Stimulated activated CD8-positive, alpha-beta memory T cell treated with anti-CD3 and anti-CD28 coated beads, Interleukin-4, amount 100 ng/mL, for 4 hours (primary cell): ENCODE measurements at places on chromosomes 5 and 9.

DNA sequence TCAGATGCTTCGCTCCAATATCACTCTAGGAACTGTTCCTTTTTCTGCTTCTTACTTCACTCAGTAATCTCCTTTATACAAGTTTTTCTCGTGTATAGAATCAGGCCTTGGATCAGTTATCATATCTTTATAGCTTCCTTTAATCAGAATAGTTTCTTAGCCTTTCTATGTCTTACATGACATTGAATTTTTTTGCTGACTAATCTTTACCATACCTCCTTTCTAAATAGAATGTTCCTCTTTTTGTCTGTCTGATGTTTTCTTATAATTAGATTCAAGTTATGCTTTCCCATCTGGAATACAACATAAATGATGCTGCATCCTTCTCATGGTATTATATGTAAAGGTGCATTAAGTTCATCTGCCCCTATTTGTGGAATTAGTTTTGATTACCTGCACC, 40.2 kb upstream of the TYRP1 start:
- DNase-seq: no peak

DNA sequence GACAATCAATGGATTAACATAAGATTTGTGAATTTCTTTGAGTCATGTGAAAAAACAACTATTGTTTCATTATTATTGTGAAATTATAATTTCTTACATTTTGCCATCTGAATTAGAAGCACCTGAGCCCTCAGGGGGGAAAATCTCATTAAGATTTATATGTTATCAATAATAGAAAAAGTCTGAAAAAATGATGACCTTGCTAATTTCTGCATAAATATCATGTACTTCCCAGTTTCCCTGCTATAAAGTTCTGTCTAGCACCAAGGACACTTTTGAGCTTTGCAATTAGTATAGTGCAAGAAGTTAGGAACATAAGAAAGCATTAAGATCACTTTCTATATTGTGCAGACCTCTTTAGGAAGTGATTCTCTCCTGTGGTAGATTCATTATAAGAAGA, 488.3 kb upstream of the TUSC1 start:
- no peak for DNase-seq

DNA sequence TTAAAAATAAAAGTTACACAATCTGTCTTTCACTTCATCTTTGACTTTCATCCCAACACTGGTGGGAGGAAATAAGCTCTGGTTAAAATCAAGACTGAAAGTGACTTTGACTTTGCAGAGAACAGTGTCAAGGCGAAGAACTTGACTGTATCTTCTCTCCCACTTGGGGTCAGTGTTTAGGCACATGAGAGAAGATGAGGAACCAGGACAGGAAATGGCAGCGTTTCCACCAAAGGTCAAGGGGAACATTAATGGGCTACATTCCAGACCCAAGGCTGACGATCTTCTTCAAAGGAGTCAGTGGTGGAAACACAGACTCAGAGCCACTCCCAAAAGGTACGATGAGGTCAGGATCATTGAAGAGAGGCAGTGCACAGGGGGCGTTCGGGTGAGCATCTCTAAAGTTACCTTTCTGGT, 409.5 kb downstream of the ARHGEF28 start:
- no peak for DNase-seq

GRCh38 chr9:131678499-131679111, 61.3 kb downstream of the RAPGEF1 start:
- DNase-seq: peak; percentile 43

DNA sequence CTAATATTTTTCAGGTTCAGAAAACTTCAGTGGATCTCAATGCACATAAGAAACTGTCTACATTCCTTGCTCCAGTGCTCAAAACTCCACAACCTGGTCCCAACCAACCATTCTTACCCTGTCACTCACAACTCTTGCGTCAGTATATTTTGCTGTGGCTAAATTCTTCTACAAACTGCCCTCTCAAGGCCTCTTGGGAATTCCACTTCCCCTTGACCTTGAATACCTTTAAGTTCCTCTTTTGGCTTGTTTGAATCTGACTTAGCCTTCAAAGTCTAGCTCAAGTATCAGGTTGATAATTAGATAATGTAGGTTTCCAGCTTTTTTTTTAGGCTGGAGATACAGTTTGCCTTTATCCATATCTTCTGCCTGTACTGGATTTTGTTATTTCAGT, 128.3 kb downstream of the SLF1 start:
- DNase-seq: no peak

- no peak for DNase-seq
Measured at GRCh38 chr9:31135567-31135966, 1248.9 kb upstream of the ACO1 start.

DNA sequence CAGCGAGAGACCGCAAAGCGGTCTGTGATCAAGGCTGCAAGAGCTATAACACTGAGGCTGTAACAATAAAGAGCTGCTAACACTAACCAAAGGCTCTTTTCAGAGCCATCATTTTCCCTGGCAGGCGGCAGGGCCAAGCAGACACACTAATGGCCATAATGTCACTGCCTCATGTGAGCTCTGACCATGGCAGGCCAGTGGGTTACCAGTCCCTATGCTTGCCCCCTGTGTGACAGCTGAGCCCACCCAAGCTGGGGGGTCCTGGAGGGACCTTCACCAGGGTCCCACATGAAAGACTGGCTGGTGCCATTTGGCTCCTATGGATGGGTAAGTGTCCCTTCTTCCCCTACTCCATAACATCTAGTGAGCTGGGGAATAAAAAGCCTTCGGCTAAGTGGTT, 29.6 kb upstream of the TESK1 start:
- DNase-seq: no peak

DNA sequence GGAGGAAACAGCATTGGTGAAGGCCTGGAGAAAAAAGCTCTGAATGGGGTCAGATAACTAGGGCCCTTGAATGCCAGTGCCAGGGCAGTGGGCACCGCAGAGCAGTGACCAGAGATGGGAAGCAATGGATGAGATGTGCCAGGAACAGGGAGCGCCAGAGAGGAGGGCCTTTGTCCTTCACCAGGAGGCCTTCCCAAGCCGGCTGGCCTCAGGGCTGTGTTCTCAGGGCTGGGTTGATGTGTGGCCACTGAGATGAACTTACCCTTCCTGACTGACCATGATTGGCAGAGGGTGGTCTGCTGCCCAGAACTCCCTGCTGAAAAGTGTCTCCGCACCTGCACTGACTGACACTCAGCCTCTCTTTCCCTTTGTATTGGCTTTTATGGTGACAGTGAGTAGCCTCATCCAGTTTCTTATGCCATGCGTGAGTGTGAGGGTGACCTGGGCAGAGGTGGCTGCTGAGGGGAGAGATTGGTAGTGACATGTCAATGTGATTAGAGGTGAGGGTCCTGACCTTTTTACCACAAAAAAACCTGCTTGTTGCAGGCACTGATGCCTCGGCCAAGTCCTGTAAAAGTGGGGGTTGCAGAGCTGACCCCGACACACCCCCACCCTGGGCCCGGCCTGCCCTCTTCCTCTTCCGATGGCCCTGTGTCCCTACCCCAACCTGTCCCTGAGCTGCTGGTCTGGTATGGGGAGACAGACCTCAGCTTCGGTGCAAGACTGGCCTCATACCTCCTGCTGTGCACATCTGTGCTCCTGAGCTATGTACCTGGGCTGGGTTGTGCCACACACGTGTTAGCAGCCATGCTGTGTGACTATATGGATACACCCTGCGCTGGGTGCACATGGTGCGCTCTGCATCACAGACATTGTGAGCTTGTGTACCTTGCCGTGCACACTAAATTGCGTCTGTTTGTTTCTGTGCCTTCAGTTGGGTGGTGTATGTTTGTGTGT, 57.1 kb upstream of the PSD2 start:
- DNase-seq: no peak

DNA sequence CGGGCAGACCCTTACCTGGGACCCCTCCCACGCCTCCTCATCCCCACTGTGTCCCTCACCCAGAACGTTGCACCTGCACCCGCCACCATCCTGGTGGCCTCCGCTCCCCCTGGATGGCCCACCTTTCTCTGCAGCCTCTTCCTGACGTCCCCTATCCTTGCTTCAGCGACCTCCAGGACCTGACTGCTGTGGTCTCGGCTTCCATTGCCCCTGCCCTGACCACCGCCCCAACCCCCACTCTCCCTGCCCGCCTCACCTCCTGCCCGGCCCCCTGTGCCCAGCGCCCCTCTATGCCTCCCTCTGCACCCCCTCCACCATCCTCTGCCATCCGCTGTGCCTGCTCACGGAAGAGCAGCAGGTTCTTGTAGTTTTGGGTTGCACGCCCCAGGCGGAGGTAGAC, 2.2 kb downstream of the LCN10 start:
- DNase-seq: no peak

GRCh38 chr5:71939452-71940230, 167.6 kb upstream of the MAP1B start:
- DNase-seq: no peak

GRCh38 chr9:73118898-73119554, 32.6 kb upstream of the ANXA1 start:
- DNase-seq: no peak

GRCh38 chr9:92614123-92614510, 55.8 kb downstream of the IPPK start:
- no peak for DNase-seq

GRCh38 chr5:111930905-111931461, 174.0 kb upstream of the NREP start:
- no peak for DNase-seq

- no peak for DNase-seq
Measured at GRCh38 chr5:160520609-160521391, 99.1 kb downstream of the PTTG1 start.

DNA sequence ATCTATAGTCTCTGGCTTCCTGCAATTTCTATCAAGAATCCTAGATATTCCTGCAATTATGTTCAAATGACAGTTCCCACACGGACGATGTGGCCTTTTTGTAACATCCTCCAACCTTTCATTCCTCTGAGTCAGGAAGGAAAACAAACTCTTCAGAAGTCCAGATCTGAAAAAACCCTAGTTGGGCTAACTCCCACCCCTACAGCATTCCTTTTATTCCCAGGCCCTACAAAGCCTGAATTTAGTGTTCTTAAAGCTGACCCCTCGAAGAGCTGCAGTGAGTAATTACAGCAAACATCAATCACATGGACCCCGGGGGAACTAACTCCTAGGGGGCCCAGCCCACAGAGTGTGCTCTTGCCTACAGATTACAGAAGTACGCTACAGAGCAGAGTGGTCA, 99.7 kb downstream of the SERINC5 start:
- no peak for DNase-seq

DNA sequence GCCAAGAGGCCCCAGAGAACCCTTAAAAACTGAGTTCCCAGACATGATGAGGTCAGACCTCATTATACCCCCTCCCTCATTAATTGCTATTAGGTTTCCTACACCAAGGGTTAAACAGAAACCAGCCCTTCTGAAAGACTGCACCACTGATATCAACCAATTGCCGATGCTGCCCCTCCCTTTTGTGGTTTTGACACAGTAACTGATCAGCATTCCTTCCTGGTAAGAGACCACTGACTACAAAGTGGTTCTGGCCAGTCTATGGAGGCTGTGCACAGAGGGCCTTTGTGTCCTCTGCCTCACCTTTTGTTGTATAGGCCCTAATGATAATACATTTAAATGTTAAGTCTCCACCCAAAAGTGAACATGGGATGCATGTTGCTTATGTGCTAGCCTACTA, 201.5 kb downstream of the FRMD3 start:
- no peak for DNase-seq

DNA sequence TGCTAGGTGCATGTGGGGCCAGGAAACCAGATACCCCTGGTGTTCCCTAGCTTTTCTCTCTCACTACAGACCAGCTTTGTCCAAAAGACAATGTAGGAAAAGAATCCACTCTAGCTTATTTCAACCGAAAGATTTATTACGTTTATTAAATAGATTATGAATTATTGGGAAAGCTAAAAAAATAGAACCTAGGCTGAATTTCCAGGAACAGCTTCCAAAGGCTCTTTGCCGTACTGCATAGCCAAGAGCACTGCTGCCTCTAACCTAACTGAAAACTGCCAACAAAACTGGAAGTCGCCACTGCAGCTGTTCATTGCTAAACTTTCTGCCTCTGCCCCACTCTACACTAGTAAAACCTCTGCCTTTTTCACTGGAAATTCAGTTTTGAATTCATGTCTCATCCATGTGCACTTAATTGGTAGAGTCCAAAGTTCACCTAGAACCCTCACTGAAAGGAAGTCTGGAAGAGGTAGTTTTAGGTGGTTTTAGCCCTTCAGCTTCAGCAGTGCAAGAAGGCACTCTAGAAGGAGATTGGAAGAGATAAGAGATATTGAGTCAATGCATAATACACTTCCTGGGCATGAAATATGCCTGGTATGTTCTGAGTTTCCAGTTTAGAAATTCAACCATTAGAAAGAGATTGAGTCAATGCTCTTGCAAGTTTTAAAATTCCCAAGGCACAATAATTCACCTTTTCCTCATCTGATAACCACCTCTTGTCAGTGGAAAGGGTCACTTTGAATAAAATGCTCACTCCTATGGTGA, 927.9 kb downstream of the MAT2B start:
- no peak for DNase-seq

GRCh38 chr9:87270221-87270847, 227.3 kb upstream of the DAPK1 start:
- DNase-seq: no peak

DNA sequence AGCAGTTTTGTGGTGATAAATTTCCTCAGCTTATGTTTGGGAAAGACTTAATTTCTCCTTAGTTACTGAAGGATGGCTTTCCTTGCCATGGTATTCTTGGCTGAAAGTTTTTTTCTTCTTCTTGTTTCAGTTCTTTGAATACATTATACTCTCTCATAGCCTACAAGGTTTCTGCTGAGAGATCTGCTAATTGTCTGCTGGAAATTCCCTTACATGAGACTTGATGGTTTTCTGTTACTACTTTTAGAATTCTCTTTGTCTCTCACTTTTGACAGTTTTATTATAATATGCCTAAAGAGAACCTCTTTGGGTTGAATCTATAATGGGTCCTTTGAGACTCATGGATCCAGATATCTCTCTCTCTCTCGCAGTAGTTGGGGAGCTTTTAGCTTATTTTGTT, 693.6 kb downstream of the PRELID2 start:
- no peak for DNase-seq

GRCh38 chr9:83656952-83657351, 34.0 kb downstream of the IDNK start:
- DNase-seq: no peak

- no peak for DNase-seq
Measured at GRCh38 chr9:91156451-91157234, 205.1 kb downstream of the AUH start.

DNA sequence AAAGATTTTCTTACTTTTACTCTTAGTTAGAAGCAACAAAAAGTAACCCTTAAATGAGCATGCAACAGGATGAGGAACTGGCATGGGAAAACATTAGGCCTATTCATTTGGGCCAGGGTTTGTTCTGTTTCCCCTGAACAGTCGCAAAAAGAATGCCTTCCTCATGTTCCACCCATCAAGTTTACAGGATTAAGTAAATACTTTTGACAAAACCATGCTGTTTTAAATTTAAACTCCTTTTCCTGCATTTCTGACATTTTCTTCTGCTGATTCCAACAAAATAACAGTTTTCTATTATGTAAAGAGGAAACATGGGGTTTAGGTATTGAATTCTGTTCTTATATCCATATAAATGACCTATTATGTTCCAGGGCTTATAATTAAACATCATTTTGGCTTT, 236.6 kb upstream of the ACTBL2 start:
- no peak for DNase-seq

DNA sequence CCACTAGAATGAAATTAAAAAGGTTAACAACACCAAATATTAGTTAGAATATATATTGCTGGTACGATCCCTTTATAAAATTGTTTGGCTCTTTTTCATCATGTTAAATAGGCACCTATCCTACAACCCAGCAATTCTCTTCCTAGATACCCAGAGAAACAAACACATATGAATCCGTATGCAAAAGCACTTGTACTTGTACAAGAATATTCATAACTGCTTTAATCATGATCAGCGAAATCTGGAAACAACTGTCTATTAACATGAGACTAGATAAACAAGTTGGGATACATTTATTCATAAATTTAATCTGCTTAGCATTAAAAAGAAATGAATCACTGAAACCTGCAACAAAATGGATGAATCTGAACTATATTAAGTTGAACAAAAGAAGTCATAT, 113.7 kb upstream of the MAP1B start:
- no peak for DNase-seq
